ENCODE measurements at places on chromosomes 6 and 20.

GRCh38 chr6:170436209-170436809, 116.8 kb downstream of the PSMB1 start:
- H3K27ac ChIP-seq = no peak overlapping the region
- H3K36me3 ChIP-seq = peaks cover 4% of the 10 kb centered on the region
- DNase-seq = no peak
- H3K27me3 ChIP-seq = peaks cover 2% of the 10 kb centered on the region
- no peak overlapping the region for H3K4me3 ChIP-seq

- H3K27me3 ChIP-seq = peaks cover 8% of the 10 kb centered on the region
- H3K4me3 ChIP-seq = no peak overlapping the region
- H3K27ac ChIP-seq = no peak overlapping the region
- DNase-seq = no peak
- no peaks in the 10 kb centered on the region for H3K36me3 ChIP-seq
- no peaks in the 10 kb centered on the region for H3K4me1 ChIP-seq
Measured at GRCh38 chr6:81894306-81894705, 141.8 kb upstream of the TENT5A start.

GRCh38 chr20:47747669-47748031, 37.6 kb downstream of the SULF2 start:
- DNase-seq = no peak
- H3K4me3 ChIP-seq = no peak overlapping the region
- peaks cover 4% of the 10 kb centered on the region for H3K27me3 ChIP-seq
- peaks cover 8% of the 10 kb centered on the region for H3K4me1 ChIP-seq
- no peaks in the 10 kb centered on the region for H3K36me3 ChIP-seq

DNA sequence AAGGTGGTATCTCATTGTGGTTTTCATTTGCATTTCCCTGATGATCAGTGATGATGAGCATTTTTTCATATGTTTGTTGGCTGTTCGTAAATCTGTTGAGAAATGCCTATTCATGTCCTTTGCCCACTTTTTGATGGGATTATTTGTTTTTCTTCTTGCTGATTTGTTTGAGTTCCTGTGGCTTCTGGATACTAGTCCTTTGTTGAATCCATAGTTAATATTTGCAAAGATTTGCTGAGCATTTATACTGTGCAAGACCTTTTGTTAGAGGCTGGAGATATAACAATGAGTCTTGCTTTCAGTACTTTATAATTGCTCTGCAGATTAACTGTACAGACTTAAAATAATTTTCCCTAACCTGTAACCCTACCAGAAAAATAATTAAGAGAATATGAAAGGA, 35.6 kb downstream of the PDE7B start:
- no peak for DNase-seq
- H3K27ac ChIP-seq = no peak overlapping the region
- no peaks in the 10 kb centered on the region for H3K27me3 ChIP-seq
- peaks cover 8% of the 10 kb centered on the region for H3K36me3 ChIP-seq
- peaks cover 14% of the 10 kb centered on the region for H3K4me1 ChIP-seq

DNA sequence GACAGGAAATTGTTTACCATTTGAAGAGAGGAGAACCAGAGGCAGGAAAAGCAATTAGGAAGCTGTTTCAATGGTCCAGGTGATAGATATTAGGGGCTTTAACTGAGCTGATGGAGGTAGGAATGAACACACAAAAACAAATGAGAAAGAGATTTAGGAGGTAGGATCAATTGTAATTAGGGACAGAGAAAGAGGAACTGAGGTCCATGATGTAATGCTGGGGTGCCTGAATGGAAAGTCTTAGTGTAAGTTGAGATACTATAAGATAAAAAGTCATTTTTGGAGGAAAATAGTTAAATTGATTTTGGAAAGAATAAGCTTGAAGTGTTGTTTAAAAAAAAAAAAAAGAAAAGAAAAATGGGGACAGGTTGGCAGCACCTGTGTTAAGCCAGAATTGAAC, 58.5 kb upstream of the B3GAT2 start:
- no peak for DNase-seq
- no peak overlapping the region for H3K27ac ChIP-seq
- peaks cover 22% of the 10 kb centered on the region for H3K27me3 ChIP-seq
- no peak overlapping the region for H3K4me3 ChIP-seq
- no peaks in the 10 kb centered on the region for H3K4me1 ChIP-seq
- no peaks in the 10 kb centered on the region for H3K36me3 ChIP-seq

DNA sequence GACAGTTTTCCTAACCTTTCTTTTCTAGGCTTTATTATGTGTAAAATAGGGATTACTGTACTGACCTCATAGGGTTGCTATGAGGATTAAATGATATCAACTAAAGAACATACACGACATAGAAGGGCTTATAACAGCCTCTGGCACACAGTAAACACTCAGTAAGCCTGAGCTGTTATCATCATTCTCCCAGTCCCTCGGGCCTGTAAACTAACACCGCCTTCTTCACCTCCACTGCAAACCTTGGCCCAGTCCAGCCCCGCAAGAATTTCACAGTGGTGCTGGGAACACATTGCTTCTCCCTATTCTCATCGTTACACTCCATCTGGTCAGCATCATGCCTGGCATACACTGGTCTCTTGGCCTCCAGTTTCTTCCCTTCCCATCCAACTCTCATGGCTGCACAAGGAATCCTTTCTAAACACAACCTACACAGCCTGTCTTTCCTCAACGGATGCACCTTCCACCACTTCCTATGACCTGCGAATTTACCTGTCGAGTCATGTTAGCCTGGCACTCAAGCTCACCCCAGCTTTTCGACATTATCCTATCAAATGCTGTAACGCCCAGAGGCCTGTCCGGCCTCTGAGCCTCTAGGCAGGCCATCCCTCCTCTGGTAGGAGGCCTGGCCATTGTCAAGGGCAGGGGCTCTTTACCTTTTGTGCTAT, 92.1 kb downstream of the FYN start:
- H3K4me1 ChIP-seq = peaks cover 85% of the 10 kb centered on the region
- no peak overlapping the region for H3K4me3 ChIP-seq
- no peak for DNase-seq
- no peaks in the 10 kb centered on the region for H3K27me3 ChIP-seq
- H3K27ac ChIP-seq = peak overlapping the region; percentile 55
- H3K36me3 ChIP-seq = peaks cover 82% of the 10 kb centered on the region

GRCh38 chr20:25321262-25321831, 69.3 kb downstream of the ABHD12 start:
- DNase-seq = no peak
- no peaks in the 10 kb centered on the region for H3K27me3 ChIP-seq
- no peak overlapping the region for H3K4me3 ChIP-seq
- H3K27ac ChIP-seq = no peak overlapping the region
- H3K4me1 ChIP-seq = peaks cover 6% of the 10 kb centered on the region
- peaks cover 5% of the 10 kb centered on the region for H3K36me3 ChIP-seq

- peaks cover 11% of the 10 kb centered on the region for H3K36me3 ChIP-seq
- H3K27me3 ChIP-seq = no peaks in the 10 kb centered on the region
Measured at GRCh38 chr6:144449911-144450597, 164.9 kb downstream of the UTRN start.

GRCh38 chr6:162211022-162211421, 516.5 kb downstream of the PRKN start:
- H3K4me3 ChIP-seq = no peak overlapping the region
- H3K27me3 ChIP-seq = no peaks in the 10 kb centered on the region
- DNase-seq = no peak
- no peaks in the 10 kb centered on the region for H3K4me1 ChIP-seq
- no peak overlapping the region for H3K27ac ChIP-seq

DNA sequence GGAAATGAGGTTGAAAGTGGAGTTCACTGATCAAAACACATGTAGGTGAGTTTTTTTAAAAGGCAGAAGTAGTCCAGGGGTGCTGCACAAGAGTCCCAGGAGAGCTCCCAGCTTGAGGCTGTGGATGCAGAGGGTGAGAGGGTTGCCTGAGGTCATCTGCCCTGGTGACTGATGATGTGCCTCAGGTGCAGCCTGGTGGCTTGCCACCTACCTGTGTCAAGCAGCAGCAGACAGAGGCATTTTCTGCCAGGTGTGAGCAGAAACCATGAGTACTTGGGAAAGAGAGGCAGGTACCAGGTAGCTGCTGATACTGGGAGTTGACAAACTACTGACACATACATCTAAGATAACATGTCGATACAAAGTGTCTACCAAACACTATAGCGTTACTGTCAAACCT, 92.5 kb downstream of the SCP2D1 start:
- H3K4me3 ChIP-seq = no peak overlapping the region
- no peak overlapping the region for H3K27ac ChIP-seq
- no peak for DNase-seq
- H3K36me3 ChIP-seq = no peaks in the 10 kb centered on the region
- peaks cover 12% of the 10 kb centered on the region for H3K27me3 ChIP-seq

- H3K36me3 ChIP-seq = peaks cover 1% of the 10 kb centered on the region
- peak overlapping the region; percentile 80 for H3K4me3 ChIP-seq
- H3K27me3 ChIP-seq = peaks cover 4% of the 10 kb centered on the region
- H3K27ac ChIP-seq = no peak overlapping the region
- H3K4me1 ChIP-seq = peaks cover 33% of the 10 kb centered on the region
Measured at GRCh38 chr6:29631860-29632731, 887 bp downstream of the GABBR1 start.

DNA sequence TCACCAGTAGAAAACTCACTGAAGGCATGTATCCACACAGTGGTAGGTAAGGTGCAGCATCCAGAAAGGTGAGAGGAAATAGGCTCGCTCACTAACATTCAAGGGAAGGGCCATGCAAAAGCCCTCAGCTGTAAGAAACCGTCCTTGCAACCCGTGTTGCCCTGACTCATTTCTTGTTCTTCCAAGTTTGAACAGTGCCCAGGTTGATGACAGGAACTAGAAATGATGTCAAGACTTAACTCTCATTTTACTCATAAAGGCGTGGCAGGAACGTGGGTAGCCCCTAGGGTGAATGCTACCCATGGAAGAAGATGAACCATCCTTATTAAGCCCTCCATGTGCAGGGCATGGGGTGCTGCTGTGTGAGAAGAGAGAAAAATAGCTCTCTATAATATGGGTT, 187.6 kb downstream of the CD83 start:
- no peak overlapping the region for H3K27ac ChIP-seq
- no peak for DNase-seq
- H3K27me3 ChIP-seq = no peaks in the 10 kb centered on the region
- no peaks in the 10 kb centered on the region for H3K36me3 ChIP-seq
- no peak overlapping the region for H3K4me3 ChIP-seq

DNA sequence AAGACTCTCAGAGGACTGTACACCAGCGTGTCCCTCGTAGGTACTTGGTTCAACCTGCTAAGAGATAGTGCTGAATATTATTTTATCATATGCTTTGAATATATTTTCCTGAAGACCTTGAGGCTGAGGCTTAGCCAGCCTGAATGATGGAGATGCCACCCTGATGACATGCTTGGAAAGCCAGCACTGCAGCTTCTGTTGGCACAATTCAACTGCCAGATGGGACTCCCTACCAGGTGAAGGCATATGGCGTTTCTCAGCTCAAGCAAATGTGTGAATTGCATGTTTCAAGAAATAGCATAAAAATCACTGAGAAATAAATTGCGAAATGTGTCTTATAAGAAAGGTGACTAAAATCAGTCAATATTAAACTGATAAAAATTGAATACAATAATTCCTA, 228.1 kb upstream of the CST7 start:
- H3K4me3 ChIP-seq = no peak overlapping the region
- no peak for DNase-seq
- H3K4me1 ChIP-seq = no peaks in the 10 kb centered on the region
- no peaks in the 10 kb centered on the region for H3K36me3 ChIP-seq

DNA sequence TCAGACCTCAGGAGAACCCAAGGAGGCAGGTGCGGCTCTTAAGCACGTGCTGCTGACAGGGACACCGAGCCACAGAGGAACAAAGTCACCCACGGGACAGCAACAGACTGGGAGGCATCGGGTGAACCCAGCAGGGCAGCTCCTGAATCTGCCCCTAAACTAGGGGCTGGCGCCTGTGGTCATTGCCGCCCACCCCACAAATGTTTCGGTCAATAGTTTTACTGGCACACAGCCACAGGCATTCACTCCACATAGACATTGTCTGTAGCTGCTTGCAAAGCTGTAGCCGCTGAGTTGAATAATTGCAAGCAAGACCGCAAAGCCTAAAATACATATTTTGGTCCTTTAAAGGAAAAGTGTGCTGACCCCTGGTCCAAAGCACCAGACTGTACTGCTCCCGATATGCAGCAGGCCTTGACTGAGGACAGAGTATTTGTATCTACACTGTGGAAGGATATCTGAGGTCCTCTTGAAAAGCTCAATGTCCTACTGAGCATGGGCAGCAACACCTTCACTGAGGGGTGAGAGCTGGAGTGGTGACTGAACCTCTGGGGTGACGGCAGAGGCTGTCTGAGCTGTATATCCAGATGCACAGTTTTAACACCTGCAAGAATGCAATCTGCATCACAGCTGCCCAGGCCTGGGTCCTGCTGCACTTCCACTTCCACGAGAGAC, 310.3 kb downstream of the THBS2 start:
- no peaks in the 10 kb centered on the region for H3K36me3 ChIP-seq
- no peaks in the 10 kb centered on the region for H3K27me3 ChIP-seq
- no peak overlapping the region for H3K4me3 ChIP-seq
- no peaks in the 10 kb centered on the region for H3K4me1 ChIP-seq

DNA sequence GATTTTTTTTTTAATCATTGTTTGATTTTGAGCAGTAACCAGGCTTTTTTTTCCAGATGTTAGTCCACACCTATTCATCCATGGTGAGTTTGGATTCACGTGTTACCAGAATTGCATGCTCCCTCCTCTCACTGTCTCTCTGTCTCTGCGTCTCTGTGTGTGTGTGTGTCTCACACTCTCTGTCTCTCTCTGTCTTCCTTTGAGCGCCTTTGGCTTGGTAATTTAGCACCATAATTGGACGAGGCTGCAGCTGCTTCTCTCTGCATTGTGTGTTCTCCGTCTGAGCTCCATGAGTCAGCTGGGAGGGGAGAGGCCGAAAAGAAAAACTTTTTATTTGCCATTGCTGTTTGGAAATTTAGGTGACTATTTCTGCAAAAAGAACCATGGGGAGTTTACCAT, 3.4 kb downstream of the TFAP2B start:
- no peak overlapping the region for H3K27ac ChIP-seq
- peaks cover 2% of the 10 kb centered on the region for H3K36me3 ChIP-seq
- peaks cover 97% of the 10 kb centered on the region for H3K27me3 ChIP-seq
- DNase-seq = no peak

DNA sequence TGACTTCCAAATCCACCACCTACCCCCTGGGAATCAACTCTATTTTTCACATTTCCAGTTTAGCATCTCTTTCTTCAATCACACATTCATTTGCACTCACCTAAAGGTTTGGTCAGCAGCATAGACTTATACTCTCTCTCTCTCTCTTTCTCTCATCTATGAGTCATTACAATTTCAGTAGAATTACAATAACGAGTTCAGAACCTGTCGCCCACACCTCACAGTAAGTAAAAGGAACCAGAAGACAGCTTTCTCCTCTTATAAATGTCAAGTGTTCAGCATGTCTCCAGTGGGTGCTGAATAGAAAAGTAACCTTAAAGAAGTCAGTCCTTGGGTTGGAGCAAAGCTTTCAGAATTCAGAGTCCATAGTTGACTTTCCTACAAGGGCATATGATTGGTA, 1.1 kb upstream of the PHACTR1 start:
- no peak for DNase-seq
- H3K36me3 ChIP-seq = no peaks in the 10 kb centered on the region
- H3K27me3 ChIP-seq = peaks cover 7% of the 10 kb centered on the region
- no peaks in the 10 kb centered on the region for H3K4me1 ChIP-seq

GRCh38 chr6:168577496-168577895, 136.5 kb downstream of the SMOC2 start:
- DNase-seq = no peak
- H3K36me3 ChIP-seq = no peaks in the 10 kb centered on the region
- H3K4me1 ChIP-seq = no peaks in the 10 kb centered on the region
- H3K4me3 ChIP-seq = no peak overlapping the region
- H3K27ac ChIP-seq = no peak overlapping the region
- peaks cover 3% of the 10 kb centered on the region for H3K27me3 ChIP-seq
